Sigmoid colon (tissue), 7 donors: ENCODE measurements at places on chromosomes 6 and 20. TPM values are rescaled to one million over a fixed set of nuclear protein-coding genes. Genes with fewer than 3 reads are reported as not detected.

- peaks cover 3% of the 10 kb centered on the region for H3K4me1 ChIP-seq
- H3K36me3 ChIP-seq = peaks cover 17% of the 10 kb centered on the region
- no peak for DNase-seq
- no peak overlapping the region for H3K27ac ChIP-seq
- H3K4me3 ChIP-seq = no peak overlapping the region
Measured at GRCh38 chr20:62571669-62572344, 70.5 kb upstream of the SLCO4A1 start.

GRCh38 chr20:294602-295001 lies 2.8 kb upstream of the ZCCHC3 start:
- no peaks in the 10 kb centered on the region for H3K36me3 ChIP-seq
- H3K27me3 ChIP-seq = no peaks in the 10 kb centered on the region
- no peak overlapping the region for H3K27ac ChIP-seq
- H3K4me1 ChIP-seq = no peaks in the 10 kb centered on the region
- DNase-seq = no peak

LAMA2 gene
- 59.6 TPM for total RNA-seq

DNA sequence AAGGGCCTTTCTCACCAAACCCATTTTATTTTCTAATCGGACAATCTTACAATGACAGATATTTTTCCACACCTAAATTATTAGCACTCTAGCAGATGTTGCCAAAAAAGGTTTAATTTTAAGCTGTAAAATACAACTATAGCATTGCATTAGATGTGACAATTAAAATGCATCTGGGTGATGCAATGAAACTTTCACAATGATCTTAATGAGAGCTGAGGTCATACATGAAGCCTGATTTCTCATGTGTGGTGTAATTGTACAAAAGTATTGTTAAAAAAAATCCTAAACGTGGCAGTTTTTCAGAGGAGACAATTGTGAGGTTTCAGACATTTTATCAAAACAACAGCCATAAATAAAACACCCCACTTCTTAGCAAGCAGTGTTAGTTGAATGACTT lies 606.0 kb downstream of the HDGFL1 start:
- no peak overlapping the region for H3K27ac ChIP-seq
- no peak overlapping the region for H3K4me3 ChIP-seq
- no peaks in the 10 kb centered on the region for H3K27me3 ChIP-seq
- DNase-seq = no peak
- H3K36me3 ChIP-seq = no peaks in the 10 kb centered on the region

IL20RA gene
- 1.8 TPM for total RNA-seq

- no peaks in the 10 kb centered on the region for H3K36me3 ChIP-seq
- no peaks in the 10 kb centered on the region for H3K4me1 ChIP-seq
- no peaks in the 10 kb centered on the region for H3K27me3 ChIP-seq
- no peak overlapping the region for H3K4me3 ChIP-seq
- H3K27ac ChIP-seq = no peak overlapping the region
Measured at GRCh38 chr6:100484474-100484873, 19.8 kb upstream of the SIM1 start.

HLA-DQA1 gene
- total RNA-seq = 9.5 TPM

DNA sequence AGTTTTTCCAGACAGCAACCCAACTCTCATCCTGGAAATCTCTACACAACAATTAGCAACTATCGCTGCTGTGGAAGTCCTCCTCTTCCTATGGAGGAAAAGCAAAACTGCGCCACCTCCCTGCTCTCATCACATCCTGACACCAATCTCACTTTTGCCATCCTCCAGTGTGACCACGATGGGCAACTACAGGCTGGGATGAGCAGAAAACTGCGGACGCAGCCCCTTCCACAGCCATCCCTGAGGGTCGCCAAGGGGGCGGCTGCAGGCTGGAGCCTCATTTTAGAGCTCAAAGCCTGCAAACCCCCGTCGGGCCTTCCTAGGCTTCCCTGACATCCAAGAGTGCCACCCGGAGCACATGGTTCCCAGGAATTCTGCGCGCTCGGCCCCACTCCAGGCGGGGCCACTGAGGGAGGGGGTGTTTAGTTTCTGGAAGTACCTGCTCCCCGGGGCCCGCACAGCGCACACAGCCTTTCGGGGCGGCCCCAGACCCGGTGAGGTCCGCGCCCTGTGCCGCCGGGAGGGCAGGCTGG lies 1.2 kb downstream of the TCFL5 start:
- H3K4me1 ChIP-seq = no peaks in the 10 kb centered on the region
- no peak overlapping the region for H3K27ac ChIP-seq
- peaks cover 8% of the 10 kb centered on the region for H3K27me3 ChIP-seq
- peaks cover 16% of the 10 kb centered on the region for H3K36me3 ChIP-seq
- peak overlapping the region; percentile 51 for H3K4me3 ChIP-seq

DNA sequence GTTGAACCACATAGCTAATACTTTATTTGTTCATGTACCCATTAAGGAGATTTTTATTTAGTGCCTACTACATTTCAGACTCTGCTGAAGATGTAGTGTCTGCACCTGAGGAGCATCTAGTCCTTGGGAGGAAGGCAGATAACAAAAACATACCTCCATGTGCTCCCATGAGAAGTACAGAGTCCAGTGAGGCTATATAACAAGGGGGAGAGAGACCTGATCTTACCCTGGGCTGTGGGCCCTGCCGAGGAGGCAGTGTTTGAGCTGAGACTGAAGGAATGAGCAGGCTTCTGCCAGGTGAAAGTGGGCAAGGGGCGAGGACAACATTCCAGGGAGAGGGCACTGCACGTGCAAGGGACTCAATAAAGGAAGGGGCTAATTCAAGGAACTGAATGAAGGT lies 12.1 kb downstream of the MANBAL start:
- DNase-seq = peak; percentile 11
- peaks cover 32% of the 10 kb centered on the region for H3K36me3 ChIP-seq
- no peak overlapping the region for H3K27ac ChIP-seq
- no peaks in the 10 kb centered on the region for H3K27me3 ChIP-seq

TFEB gene
- 21.0 TPM for total RNA-seq

GRCh38 chr6:113908801-113909200 lies 51.7 kb downstream of the MARCKS start:
- no peak overlapping the region for H3K4me3 ChIP-seq
- H3K4me1 ChIP-seq = peaks cover 8% of the 10 kb centered on the region
- no peak for DNase-seq
- H3K36me3 ChIP-seq = no peaks in the 10 kb centered on the region
- no peaks in the 10 kb centered on the region for H3K27me3 ChIP-seq

GSTA1 gene
- not detected for total RNA-seq

DNA sequence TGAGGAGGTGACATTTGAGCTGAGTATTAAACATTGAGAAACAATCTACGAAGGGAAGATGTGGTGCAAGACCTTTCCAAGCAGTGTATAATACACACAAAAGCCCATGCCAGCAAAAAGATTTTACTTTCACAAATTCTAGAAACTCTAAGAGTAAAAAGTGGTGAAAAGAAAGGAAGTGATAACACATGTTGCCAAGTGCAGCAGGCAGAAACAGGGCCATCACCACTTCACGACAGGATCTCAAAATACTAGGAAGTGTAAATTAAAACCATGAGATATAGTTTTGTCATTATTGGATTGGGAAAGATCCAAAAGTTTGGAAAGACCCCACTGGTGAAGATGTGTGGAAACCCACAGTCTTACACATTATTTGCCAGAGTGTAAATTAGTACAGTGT lies 1.7 kb upstream of the ENTPD6 start:
- no peaks in the 10 kb centered on the region for H3K36me3 ChIP-seq
- no peaks in the 10 kb centered on the region for H3K27me3 ChIP-seq
- DNase-seq = no peak

- no peaks in the 10 kb centered on the region for H3K36me3 ChIP-seq
- H3K27me3 ChIP-seq = no peaks in the 10 kb centered on the region
- H3K4me3 ChIP-seq = no peak overlapping the region
- no peak for DNase-seq
- H3K4me1 ChIP-seq = no peaks in the 10 kb centered on the region
Measured at GRCh38 chr6:77040568-77041195, 422.6 kb downstream of the HTR1B start.

THBD gene
- total RNA-seq = 26.6 TPM

DNA sequence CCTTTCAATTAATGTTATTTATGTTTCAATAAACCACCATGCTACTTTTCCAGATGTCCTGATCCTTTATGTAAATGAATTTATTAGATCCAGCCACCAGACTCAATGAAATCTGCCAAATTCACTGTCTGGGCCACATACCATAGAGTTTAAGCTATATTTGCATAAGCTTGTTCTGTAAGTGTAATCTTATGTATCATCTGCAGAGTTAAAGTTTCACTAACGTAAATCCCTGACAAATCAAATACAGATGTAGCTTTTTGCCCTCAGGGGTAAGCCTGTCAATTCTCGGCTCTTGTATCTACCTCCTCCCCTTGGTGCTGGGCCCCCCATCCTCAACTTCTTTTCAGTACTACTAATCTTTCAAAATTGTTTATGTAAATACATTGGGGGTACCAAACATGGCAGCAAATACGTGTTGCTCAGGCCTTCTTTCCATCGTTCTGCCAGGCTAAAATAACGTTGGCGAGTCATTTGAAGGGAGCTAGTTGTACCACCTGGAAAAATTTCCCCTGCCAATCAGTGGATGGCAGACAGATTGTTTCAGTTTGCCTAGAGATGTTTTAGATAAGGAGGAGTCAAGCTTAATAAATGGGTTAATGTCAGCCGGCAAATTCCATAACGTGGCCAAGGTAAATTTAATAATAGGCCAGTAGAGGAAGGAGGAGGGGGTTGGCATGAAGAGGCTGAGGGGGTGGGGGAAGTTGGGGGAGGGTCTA lies 79.6 kb downstream of the RPS12 start:
- H3K4me1 ChIP-seq = no peaks in the 10 kb centered on the region
- no peak for DNase-seq
- H3K4me3 ChIP-seq = no peak overlapping the region
- H3K27me3 ChIP-seq = no peaks in the 10 kb centered on the region

LY6G6D gene
- total RNA-seq = not detected

DNA sequence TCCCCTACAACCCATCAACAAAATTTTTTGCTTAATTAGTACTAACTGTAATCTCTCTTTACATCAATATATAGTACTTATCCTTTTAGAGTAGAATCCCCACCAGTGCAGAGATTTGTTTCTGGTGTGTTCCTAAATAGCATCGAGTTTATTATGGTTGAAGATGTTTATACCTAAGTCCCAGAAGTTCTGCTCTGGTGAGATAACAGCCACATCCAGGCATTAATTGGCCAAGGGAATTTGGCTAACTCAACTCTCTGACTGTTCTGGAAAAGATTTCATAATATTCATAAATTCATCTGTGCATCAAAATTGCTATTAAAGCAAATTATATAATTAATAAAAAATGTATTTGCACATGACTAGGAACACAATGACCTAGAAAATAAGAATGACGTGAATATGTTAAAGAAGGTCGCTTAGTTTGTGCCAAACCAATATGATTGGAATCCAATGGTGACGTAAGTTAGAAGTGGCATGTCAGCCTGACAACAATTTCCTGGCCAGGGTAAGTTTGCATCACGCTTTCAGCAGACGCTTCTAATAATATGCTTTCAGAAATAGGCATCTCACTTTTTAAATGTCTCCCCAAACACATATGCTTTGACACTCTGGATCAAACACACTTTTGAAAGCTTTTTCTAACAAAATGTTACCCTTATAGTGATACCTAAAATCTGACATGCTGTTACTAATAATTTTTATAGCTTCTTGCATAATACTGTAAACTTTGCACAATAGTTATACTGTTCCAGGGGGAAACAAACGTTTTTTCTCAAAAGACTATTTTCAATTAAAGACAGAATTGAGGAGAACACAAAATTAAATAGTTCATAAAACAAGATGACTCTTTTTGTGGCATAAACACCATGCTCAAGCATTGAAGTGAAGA lies 236.7 kb downstream of the TENT5A start:
- H3K4me1 ChIP-seq = no peaks in the 10 kb centered on the region
- H3K27me3 ChIP-seq = no peaks in the 10 kb centered on the region
- H3K27ac ChIP-seq = no peak overlapping the region
- no peak for DNase-seq

- peak; percentile 87 for DNase-seq
- H3K4me3 ChIP-seq = peak within 1 kb of the TSS; percentile 68
- peak within 1 kb of the TSS; percentile 62 for H3K27ac ChIP-seq
- H3K36me3 ChIP-seq = no peaks in the 10 kb centered on the region
- H3K27me3 ChIP-seq = no peaks in the 10 kb centered on the region
- peaks cover 14% of the 10 kb centered on the region for H3K4me1 ChIP-seq
Measured at GRCh38 chr6:96837081-96837971, at the start of gene GPR63. TSS of gene GPR63 (minus strand) at chr6:96837477. CDS start at chr6:96799731, 37,746 bp downstream.

DNA sequence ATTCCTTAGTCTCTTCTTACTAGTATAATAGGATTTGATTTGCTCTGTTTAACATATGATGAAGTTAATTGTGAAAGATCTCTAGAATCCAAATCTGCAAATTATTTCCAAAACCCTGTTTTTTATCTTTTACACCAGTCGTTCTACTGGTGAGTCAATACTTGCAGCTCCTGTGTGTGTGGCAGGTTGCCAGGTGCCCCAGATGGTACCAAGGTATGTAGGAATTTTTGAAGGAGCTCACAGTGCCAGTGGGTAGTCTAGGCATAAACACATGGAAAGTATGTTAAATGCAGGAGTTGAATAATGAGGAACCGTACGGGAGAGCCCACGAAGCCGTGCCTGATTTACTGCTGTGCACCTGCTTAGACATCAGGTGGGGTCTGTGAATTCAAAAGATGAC lies 192.2 kb downstream of the FARS2 start:
- H3K4me3 ChIP-seq = no peak overlapping the region
- DNase-seq = no peak
- peaks cover 6% of the 10 kb centered on the region for H3K4me1 ChIP-seq
- H3K36me3 ChIP-seq = no peaks in the 10 kb centered on the region

DNA sequence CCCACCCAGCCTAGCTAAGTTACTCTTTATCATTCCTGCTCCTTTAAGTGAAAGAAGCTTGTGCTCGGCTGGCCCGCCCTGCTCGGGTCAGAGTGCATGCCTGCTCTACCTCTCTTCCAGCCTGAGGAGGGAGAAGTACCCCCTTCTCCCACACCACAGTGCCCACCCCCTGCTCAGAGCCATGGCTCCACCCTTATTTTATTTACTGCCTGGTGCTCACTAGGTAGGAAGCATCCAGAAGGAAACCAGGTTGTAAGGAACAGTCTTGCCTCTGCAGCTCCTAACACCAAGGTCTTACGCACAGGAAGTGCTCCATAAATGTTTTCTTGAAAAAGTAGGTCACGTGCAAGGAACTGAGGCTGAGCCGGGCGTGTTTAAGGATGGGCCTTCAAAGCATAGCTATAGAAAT lies 105.7 kb upstream of the SNX9 start:
- no peak overlapping the region for H3K4me3 ChIP-seq
- H3K36me3 ChIP-seq = no peaks in the 10 kb centered on the region
- no peak overlapping the region for H3K27ac ChIP-seq
- DNase-seq = no peak

FGD2 gene
- 20.1 TPM for total RNA-seq

TMEM200A gene
- 0.95 TPM for total RNA-seq

DNA sequence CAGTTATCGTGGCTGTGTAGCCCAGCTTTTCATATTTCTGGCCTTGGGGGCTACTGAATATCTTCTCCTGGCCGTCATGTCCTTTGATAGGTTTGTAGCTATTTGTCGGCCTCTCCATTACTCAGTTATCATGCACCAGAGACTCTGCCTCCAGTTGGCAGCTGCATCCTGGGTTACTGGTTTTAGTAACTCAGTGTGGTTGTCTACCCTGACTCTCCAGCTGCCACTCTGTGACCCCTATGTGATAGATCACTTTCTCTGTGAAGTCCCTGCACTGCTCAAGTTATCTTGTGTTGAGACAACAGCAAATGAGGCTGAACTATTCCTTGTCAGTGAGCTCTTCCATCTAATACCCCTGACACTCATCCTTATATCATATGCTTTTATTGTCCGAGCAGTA lies 475 bp downstream of the OR2B6 start:
- no peak overlapping the region for H3K4me3 ChIP-seq
- no peaks in the 10 kb centered on the region for H3K36me3 ChIP-seq
- no peaks in the 10 kb centered on the region for H3K4me1 ChIP-seq
- DNase-seq = no peak
